EL (cell line): ENCODE measurements at places on chromosomes 12 and 14.

DNA sequence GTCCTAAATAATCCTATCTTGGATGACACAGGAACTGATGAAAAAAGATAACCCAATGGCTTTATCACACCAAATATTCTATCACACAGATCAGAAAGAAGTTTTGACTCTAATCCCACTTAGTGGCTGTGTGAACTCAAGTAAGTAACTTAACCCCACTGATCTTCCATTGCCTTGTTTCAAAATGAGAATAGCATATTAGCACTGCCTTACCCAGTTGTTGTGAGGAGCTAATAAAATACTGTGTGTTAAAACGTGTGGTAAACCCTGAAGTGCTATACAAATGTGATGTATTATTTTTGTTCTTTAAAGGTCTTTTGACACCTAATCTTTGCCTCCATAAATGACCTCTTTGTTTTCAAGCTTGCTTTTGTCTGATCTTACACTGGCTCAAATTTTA, 60.9 kb upstream of the ARID2 start:
- DNase-seq, result no peak

GRCh38 chr12:62581288-62582064, 114.8 kb downstream of the MON2 start:
- peak; percentile 55 for DNase-seq

DNA sequence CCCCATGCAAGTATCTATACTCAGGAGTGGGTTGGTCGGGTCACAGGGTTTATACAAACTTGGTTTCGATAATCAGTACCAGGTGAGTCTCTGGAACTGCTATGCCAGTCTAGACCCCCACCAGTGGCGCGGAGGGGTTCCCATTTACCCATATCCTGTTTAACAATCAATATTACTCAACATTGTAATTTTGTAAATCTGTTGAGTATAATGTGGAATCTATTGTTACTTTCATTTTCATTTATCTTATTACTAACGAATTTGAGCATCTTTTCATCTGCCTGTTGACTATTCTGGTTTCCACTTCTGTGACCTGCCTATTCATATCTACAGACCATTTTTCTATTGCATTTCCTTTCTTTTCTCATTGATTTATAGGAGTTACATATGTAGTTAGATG, 275.2 kb upstream of the CRY1 start:
- DNase-seq, result no peak

- DNase-seq, result peak; percentile 81
Measured at GRCh38 chr14:21104448-21105060, 3.7 kb downstream of the TMEM253 start.

GRCh38 chr14:30559638-30560091, 707 bp downstream of the G2E3 start:
- peak; percentile 56 for DNase-seq

DNA sequence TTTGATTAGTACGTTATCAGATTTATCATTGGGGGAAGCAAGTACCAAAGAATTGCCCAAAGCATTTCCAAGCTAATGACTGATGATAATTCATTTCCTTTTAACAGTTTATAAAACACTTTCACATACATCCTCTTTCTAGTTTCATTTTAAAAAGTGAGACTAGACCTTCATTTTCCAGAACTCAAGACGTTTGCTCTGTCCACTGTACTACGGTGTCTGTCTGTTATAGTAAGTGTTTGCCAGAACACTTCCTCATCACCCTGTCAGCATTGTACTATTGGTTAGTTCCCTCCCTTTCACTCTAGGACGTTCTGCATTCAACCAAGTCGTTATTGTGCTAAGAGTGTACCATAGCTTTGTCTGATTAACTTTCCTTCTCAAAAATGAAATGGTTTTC, 81.7 kb upstream of the TMEM263 start:
- no peak for DNase-seq

- no peak for DNase-seq
Measured at GRCh38 chr12:84411031-84411430, 501.6 kb downstream of the SLC6A15 start.

DNA sequence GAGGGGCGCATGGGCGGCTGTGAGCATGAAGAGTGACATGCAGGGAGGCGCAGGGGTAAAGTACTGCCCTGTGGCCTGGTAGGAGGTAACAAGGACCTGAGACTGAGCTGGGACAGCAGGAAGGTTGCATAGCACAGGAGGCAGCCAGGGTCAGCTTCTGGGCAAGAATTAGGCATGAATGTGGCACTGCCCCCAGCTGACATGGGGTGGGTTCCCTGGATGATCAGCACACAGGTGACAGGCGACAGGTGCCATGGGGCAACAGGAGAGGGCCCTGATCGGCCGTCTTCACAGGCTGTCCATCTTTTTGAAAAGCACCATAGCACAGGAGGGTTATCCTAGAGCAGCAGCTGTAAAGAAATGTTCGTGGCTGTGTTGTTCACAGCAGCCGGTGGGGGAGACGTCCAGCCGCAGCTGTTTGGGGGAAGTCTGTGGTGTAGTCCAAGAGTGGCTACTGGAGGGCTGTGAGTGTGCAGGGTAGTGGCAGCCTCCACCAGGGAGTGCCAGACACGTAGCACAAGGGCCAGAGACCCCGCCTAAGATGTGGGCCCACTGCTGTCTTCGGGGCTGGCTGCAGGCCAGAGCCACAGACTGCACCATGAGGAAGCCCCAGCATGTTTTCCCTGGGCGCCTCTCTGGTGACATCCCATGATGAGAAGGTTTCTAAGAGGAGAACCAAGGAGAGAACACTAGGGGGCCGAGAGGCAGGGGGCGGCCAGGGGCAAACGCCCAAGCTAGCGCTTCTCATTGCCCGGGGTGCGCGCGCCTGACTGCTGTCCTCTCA, 8.4 kb downstream of the CLBA1 start:
- DNase-seq, result no peak

DNA sequence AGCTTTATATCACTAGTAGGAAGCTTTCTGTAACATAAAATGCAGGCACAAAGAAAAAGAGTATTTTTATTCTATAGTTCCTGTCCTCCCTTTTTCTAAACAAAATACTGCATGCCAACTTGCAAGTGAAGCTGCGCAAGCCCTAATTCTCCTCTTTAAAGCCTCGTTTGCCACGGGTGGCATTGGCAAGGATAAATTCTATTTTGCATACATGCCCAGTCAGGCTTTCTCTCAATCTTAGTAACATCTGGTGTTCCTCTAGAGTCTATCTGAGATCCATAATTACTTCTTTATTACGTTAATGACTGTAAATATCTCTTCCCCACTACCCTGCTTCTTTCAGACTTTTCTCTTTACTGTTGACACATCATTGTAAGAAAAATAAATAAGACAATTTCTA, 97.1 kb upstream of the DAAM1 start:
- DNase-seq, result no peak

DNA sequence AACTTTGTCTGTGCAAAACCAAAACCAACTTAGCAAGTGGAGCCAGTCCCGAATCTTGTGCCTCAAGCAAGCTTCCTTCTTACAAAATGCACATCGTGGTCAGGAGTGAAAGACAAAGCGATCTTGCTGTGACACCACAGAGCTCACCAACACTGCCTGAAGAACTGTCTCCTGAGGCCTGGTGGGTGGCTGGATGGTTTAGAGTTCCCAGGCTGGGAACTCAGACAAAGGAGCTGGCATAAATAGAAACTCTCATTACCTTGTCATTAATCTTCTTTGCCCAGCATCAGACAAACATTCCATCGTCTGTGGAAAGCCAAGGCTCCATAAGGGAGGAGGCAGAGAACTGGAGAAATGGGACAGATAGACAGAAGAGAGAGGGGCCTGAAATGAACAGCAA, 144.8 kb downstream of the KCNA5 start:
- DNase-seq, result no peak

GRCh38 chr14:36747411-36748184, 85.9 kb downstream of the PAX9 start:
- peak; percentile 14 for DNase-seq

DNA sequence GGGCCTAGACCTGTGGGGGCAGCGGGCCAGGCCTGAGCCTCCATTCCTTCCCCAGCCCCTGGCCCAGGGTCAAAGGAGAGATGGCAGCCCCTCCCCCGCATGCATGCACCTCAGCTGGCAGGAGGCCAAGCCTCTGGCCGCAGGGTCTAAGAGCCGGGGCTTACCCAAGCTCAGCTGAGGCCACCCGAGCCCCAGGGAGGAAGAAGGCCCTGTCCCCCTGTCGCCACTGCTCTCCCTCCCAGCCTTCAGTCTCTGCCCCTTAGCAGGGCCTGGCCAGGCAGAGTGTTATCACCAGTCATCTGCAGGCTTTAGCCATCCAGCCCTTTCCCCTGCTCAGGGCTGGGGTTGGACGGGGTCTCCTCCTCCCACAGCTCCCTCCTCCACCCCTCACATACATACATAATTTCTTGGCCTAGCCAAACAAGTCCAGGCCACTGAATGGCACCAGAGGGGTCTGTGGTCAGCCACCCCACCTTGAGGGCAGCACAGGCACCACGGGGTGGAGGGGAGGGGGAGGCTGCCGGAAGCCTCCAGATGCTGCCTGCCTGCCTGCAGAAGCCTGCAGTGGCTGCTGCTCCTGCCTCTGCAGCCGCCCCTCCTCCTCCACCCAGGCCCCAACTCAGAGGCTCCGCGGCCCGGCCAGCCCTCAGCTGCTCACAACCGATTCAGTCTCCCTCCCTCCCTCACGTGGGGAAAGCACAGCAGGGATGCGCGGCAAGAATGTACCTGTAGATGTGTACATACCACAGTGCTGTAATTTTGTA, 22.8 kb downstream of the RAB35 start:
- no peak for DNase-seq

- DNase-seq, result no peak
Measured at GRCh38 chr12:52832451-52832850, 1.7 kb downstream of the KRT79 start.

DNA sequence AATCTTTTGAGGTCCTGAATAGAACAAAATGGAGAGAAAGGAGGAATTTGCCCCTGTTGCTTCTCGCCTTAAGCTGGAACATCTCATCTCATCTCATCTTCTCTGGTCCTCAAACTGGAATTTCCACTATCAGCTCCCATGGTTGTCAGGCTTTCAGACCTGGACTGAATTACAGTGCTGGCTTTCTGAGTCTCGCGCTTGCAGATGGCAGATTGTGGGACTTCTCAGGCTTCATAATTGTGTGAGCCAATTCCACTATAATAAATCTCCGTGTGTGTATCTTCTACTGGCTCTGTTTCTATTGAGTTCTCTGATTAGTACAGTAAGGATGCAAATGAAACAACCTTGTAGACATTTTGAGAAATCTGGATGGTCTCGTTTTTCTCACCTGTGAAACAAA, 199.0 kb downstream of the TMEM117 start:
- DNase-seq, result no peak

DNA sequence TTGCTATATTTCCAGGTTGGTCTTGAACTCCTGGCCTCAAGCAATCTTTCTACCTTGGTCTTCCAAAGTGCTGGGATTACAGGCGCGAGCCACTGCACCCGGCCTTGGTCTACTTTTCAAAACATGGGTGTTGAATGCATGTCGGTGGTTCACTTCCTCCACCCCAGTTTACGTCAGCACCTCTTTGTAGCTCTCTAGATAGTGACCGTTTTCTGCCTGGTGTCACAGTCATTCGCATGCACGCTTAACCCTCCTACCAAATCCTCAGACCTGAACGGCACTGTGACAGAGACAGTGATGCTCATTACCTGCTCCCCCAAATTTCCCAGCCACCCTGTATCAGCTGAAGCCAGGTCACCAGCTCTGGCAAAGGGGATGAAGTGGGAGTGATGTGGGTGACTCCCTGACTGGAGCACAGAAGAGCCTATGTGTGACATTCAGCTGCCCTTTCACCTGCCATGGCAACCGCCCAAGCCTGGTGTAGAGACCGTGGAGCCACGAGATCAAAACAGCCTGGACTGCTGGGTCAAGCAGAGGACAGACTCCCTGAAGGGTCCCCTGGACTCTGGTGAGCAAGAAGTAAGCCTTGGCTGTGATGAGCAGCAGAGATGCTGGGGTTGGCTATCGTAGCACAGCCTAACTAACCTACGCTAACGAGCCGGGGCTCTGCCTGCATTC, 66.2 kb upstream of the GPR68 start:
- DNase-seq, result no peak

DNA sequence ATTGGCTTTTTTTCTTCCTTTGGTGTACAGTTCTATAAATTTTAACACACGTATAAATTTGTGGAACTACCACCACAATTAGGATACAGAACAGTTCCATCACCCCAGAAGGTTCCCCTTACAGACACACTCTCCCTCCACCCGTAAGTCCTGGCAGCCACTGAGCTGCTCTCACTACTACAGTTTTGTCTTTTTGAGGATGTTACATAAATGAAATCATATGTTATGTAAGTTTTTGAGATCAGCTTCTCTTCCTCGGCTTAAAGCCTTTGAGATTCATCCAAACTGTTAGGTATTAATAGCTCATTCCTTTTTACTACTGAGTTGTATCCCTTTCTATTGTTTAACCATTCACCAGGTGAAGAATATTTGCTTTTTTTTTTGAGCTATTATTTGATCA, 74.3 kb upstream of the SLC24A4 start:
- no peak for DNase-seq

DNA sequence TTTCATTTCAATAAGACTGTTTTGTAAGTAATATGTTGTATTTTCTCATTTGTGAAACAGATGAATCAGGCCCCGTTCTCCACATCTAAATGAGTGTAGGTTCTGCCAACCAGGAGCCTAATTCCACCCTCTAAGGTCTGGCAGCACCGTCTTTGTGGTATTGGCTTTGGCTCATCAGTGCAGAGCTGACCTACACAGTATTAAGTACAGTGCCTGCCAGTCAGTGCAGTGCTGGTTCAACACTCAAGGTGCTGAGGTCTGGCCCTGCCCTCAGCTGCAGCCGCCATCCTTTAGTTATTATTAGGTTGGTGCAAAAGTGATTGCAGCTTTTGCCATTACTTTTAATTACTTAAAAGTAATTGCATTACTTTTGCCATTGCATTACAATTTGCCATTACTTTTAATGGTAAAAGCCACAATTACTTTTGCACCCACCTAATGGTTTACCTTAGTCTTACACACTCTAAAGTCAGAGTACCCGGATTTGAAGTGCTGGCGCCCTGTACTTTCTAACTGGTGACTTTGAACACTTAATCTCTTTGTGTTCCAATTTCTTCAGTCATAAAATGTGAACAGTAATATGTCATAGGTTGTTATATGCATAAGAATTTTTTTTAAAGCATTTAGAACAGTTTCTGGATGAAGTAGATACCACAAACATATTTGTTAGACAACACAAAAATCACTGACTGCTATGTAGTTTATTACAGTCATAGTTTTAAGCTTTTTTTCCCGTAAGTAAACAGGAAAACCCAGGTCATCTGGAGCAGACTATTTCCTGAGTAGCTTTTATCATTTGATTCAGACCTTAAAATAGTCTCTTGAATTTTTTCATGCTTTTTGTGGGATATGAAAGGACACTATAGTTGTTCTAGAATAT, 99.5 kb downstream of the SYNE2 start:
- no peak for DNase-seq

DNA sequence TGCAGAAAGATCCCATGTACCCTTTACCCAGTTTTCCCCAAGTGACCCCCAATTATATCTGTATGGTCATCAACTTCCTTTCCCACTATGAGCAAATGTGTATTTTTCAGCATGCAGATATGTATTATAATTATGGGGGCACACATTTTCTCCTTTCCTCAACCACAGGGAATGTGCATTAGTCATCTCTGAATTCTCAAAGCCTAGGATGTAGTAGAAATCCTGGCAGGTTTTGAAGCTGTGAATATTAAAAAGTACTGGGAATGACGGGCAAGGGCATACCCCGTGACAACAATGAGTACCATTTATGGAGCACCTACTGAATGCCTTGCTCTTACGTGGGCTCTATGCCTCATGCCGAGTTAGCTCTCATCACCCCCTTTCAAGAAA, 71.5 kb downstream of the VWF start:
- DNase-seq, result peak; percentile 79
